ENCODE measurements at places on chromosomes 4 and X. TPM values are rescaled to one million over a fixed set of nuclear protein-coding genes. Genes with fewer than 3 reads are reported as not detected.

The MORF4L2 gene
- 405 TPM for total RNA-seq

The SAGE1 gene
- not detected for total RNA-seq

The SASH3 gene
- total RNA-seq, result not detected

The CACNA1F gene
- not detected for total RNA-seq

The BMX gene
- total RNA-seq, result 24.9 TPM

The CYTL1 gene
- total RNA-seq, result 154 TPM

The LRCH2 gene
- 2.7 TPM for total RNA-seq

The IL2 gene
- total RNA-seq, result not detected

The DUSP21 gene
- total RNA-seq, result not detected

The MTM1 gene
- 8.6 TPM for total RNA-seq

The RPL39 gene
- 8,776 TPM for total RNA-seq

The BEND2 gene
- not detected for total RNA-seq

The TTC29 gene
- 3.9 TPM for total RNA-seq

The PHEX gene
- 0.41 TPM for total RNA-seq

The OPRPN gene
- total RNA-seq, result not detected

The ZNF595 gene
- total RNA-seq, result 3.5 TPM

The OPN1MW2 gene
- total RNA-seq, result not detected

The NKAP gene
- 5.2 TPM for total RNA-seq

The BEND4 gene
- total RNA-seq, result 0.53 TPM

The UGT2B11 gene
- not detected for total RNA-seq

The FHDC1 gene
- total RNA-seq, result 0.88 TPM

The ADH7 gene
- total RNA-seq, result not detected

The PAK3 gene
- total RNA-seq, result 0.53 TPM

The TRIML1 gene
- total RNA-seq, result 0.70 TPM

The KCNIP4 gene
- total RNA-seq, result not detected

The XAGE1A gene
- total RNA-seq, result not detected

The ZDHHC15 gene
- total RNA-seq, result not detected

The PRRG1 gene
- 38.4 TPM for total RNA-seq

The CD40LG gene
- not detected for total RNA-seq

The DGAT2L6 gene
- not detected for total RNA-seq

The PNMA3 gene
- not detected for total RNA-seq

The LRAT gene
- total RNA-seq, result 0.34 TPM

The SORBS2 gene
- 175 TPM for total RNA-seq

The CXCL1 gene
- total RNA-seq, result 404 TPM

The GSX2 gene
- total RNA-seq, result not detected

The CXorf58 gene
- total RNA-seq, result not detected

The NPY5R gene
- not detected for total RNA-seq

The FAM47A gene
- total RNA-seq, result not detected

The TMEM175 gene
- 20.2 TPM for total RNA-seq

The ZAR1 gene
- total RNA-seq, result not detected

The GPR173 gene
- total RNA-seq, result 2.4 TPM

The ZFP92 gene
- 1.2 TPM for total RNA-seq

The SHROOM3 gene
- total RNA-seq, result 9.5 TPM

All from glomerular endothelial cell (primary cell).